ENCODE measurements at places on chromosomes 5 and 9. TPM values are rescaled to one million over a fixed set of nuclear protein-coding genes. Genes with fewer than 3 reads are reported as not detected.

- no peak for DNase-seq
Measured at GRCh38 chr5:156893517-156893916, 43.4 kb downstream of the PPP1R2B start.

DNA sequence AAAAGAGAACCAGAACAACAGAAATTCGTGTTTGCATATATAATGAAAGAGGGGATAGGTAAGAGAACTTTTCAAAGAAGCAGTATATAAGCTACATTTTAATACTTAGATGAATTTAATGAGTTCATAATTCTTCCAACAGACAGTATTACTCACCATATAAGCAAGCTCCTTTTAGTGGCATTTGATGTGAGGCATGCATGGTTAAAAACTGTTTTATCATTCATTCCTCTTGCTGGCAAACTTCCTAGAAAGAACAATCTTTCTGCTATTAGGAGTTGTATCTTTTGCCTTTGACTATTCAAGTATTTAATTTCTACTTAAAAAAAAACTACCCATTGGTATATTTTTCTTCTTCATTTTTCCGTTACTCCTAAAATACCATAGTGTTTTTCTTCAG lies 65.7 kb upstream of the EIF4EBP3 start:
- no peak for DNase-seq

DNA sequence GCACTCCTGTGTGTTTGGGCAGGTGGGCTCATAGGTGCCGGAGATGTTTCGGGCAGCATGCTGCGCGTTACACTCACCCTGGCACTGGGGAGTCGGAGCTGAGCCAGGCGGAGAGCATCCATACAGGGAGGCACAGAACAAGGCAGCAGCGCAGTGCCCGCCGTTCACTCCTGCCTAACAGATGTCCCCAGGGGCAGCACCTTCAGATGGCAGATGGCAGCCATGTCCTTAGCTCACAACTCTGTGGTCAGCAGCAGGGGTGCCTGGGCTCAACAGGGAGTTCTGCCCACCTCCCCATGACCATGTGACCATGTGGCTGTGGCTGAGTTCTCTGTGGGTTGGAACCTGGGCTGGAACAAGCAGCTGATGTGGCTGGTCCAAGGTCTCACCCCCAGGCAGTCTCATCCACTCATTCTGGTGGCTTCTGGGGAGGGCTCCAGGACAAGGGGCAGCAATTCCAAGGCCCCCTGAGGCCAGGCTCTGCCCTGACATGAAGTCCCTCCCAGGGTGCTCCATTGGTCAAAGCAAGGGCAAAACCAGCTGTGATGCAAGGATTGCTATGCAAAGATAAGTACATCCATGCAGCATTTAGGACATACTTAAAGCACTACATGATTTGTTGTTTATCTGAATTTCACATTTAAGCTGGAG lies 64.2 kb downstream of the MRPL36 start:
- DNase-seq = no peak

- DNase-seq = no peak
Measured at GRCh38 chr5:2007878-2008501, 125.3 kb upstream of the IRX4 start.

GRCh38 chr5:127812570-127812969 lies 109.4 kb downstream of the CCDC192 start:
- no peak for DNase-seq

SLC46A2 gene
- total RNA-seq = not detected
